ENCODE measurements at places on chromosomes 2 and 18.

GRCh38 chr2:103132536-103133217 is 370.8 kb downstream of the TMEM182 start:
- DNase-seq = no peak

DNA sequence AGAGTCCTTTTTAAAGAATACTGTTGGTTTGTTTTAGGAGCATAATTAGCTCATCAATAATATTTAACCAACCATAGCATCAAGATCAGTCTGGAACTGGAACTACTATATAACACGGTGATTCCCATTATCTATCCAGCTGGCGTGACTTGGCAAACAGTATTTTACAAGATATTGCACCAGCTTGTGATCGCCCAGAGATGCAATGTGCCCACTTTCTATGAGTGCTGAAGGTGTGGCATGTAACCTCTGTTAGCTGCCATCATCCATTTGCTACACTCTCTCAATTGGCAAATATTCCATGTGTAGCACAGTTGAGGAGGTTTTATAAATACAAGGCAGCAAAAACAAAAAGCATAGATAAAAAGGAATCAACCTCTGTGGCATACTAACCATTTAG is 64.9 kb downstream of the FIGN start:
- DNase-seq = no peak

- no peak for DNase-seq
Observed at GRCh38 chr2:202024871-202025270, 8.8 kb upstream of the FZD7 start.

DNA sequence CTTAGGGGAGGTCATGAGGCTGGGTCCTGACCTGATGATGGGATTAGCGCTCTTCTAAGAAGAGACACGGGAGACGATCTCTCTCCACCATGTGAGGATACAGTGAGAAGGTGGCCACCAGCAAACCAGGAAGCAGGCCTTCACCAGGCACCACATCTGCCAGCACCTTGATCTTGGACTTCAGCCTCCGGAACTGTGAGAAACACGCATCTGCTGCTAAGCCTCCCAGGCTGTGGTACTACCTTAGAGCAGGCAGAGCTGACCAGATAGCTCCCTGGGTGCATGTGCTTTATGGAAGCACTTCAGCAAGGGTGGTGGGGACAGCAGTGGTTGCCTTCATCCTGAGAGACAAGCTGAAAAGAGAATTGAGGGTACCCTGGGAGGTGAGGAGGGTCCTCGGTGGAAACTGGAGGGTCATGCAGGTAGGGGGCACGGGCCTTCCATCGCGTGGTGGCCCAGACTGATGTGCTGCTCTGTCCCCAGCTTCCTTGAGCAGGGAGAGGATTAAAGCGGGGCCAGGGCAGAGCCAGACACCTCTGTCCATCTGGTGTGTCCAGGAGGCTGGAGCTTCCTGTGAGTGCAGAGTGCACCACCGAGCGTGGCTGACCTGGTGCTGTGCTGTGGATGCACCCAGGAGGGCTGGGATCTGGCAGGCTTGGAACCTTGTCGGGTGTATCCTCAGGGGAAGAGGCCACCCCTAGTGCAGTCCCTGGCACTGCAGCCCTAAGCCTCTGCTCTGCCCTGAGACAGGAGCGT is 42.9 kb upstream of the HS6ST1 start:
- no peak for DNase-seq

- DNase-seq = no peak
Observed at GRCh38 chr2:107392241-107392704, 434.4 kb upstream of the RGPD4 start.

GRCh38 chr2:182142062-182142461 is 156.4 kb downstream of the PPP1R1C start:
- DNase-seq = no peak

GRCh38 chr18:39199231-39199855 is 1633.7 kb upstream of the CELF4 start:
- no peak for DNase-seq

DNA sequence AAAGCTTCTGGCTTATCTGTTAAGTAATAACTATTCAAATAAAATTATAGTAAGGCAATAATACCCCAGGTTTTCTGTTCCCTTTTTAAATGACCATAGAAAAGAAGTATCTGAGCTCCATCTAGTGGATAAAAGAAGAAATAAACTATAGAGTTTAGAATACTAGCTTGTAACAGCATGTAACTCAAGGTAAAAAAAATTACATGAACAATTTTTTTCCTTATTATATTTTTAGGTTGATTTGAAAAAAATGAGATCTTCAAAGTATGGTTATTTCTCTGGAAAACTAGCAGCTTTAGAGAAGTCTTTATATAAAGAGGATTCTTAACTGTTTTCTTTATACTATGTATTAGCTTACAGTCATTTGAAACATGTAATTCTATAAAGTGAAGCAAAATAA is 58.1 kb downstream of the NCKAP1 start:
- DNase-seq = no peak

DNA sequence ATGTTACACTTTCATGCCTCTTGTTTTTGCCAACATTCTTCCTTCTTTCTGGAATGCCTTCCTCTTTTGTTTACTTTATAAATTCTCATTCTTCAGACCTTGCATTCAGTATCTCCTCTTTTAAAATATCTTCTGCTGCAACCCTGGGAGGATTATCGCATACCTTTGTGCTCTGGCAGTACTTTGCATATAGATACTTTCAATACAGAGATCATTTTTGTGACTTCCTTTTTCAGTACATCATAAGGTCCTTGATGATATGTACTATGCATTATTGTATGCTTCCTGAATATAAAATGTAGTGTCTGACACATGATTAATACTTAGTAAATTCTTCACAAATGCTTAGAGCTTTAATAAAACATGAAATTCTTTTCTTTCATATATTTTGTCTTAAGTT is 538.7 kb downstream of the TRIB2 start:
- DNase-seq = no peak

DNA sequence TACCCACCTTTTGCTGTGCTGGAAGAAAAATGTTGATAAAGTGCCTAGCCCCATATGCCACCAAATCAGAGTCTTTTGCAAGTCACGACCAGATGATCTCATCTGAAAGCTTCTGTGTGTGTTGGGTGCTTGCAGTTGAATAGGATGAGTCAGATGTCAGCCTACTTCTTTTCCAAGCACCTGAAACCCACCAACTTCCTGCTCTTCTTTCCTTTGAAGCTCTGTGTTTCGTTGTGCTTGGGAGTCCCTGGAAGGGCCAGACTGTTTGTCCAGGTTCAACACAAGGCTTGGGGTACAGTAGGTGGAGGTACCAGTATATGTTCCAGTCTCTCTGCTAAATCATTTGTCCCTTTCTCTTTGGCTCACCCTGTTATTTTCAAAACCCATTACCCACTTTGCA is 36.8 kb upstream of the LCLAT1 start:
- DNase-seq = no peak
